ENCODE measurements at places on chromosomes 12 and 14.

DNA sequence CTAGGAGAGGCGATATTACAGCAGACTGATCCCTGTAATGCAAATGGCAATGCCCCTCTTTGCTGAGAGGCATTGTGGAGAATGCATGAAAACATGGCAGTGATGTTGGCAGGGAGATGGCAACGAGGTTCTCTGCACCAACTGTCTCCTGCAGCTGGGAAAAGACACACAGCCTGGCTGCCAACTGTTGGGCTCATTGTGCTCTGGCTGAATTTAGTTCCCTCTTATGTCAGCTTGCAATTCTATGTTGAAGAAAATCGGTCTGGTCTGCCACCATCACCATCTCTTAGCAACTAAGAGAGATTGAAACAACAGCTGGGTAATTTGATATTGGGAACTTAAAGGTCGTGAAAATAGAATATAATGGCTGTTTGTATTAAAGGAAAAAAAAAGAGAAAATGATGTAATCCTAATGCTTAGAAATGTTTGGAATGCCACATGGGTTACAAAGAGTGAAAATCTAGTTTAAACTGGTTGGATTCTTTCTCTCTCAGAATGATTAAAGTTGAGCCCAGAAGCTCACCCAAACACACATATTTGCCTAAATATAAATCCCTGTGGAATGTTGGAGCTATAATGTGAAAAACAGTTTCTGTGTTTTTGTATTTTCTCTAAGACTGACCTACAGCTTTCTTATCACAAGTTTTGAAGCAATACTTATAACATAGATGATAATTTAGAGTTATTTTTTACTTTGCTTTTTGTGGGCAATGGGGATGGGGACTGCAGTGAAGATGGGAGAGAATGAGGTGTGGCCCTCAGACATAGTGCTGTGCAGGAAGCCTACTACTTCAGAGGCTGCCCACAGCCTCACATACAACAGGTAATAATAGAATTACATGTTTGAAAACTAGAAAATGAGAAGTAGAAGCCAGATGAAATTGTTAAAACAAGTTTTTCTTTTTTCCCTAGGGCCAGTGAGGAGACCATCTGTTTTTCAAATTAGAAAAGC is 143.7 kb downstream of the AKAP6 start:
- peak; percentile 37 for DNase-seq

GRCh38 chr12:61384511-61384910 is 875.7 kb upstream of the USP15 start:
- DNase-seq = no peak

GRCh38 chr12:58703866-58704265 is 216.4 kb downstream of the LRIG3 start:
- DNase-seq = no peak

DNA sequence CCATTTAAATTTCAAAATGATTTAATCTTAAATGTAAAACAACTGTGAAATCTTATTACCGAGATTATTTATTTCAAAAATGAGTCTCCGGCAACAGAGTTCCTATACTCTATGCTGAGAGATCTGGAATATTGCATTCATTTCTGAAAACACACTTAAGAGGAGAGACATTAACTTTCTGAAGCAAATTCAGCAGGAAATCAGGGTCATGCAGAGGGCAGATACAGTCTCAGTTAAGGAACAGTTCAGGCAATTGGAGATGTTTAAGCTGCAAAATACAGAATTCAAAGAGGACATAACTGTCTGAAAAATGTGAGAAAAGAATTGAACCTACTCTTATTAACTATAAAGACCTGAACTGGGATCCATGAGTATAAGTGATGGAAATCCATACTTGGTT is 320.7 kb downstream of the PAWR start:
- no peak for DNase-seq

DNA sequence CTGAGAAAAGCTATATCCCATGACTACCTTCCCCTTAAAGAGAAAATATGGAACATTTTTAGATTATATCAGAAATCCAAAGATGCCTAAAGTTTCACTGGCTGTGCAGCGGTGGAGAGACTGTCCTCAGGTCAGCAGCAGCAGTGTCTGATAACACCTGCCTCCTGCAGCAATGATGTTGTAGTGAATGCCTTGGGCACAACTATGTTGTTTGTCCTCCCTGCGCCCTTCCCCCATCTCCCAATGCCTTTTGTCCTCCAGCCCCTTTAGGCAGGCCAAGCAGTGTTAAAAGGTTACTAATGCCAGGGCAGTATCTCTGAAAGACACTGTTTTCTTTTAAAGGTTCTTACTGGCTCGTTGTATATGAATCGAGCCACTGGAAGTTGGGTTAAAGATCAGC is 13.2 kb downstream of the RTRAF start:
- DNase-seq = no peak

DNA sequence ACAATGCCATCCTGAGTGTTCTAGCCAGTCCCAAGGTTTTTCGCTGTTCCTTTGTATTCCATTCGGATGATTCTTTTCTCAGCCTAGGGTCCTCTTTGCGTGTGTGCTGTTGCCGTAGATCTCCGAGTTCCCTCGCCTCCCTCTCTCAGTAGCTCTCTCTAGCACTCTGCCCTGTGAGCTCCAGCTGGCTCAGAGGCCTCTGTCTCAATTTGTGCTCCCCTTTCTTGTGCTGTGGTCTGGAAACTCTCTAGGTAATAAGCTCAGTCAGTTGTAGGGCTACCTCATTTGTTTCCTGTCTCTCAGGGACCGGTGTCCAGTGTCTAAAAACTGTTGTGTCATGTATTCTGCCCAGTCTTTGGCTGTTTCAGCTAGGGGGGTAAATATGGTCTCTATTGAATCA is 179.3 kb downstream of the PCNX1 start:
- no peak for DNase-seq

- DNase-seq = no peak
These were observed 87.8 kb upstream of the BTG1 start for GRCh38 chr12:92233346-92234015.

DNA sequence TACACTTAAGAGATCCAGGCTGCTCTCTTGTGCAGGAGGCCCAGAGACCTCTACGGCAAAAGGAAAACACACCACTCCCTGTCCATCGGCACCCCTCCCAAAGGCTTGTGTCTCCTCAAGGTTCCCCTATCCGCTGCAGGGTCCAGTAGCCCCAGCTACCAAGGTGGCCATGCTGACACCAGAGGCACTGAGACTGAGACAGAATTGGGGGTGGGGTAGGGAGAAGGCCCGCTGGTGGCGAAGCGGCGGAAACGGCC is 590 bp downstream of the DDIT3 start:
- no peak for DNase-seq

DNA sequence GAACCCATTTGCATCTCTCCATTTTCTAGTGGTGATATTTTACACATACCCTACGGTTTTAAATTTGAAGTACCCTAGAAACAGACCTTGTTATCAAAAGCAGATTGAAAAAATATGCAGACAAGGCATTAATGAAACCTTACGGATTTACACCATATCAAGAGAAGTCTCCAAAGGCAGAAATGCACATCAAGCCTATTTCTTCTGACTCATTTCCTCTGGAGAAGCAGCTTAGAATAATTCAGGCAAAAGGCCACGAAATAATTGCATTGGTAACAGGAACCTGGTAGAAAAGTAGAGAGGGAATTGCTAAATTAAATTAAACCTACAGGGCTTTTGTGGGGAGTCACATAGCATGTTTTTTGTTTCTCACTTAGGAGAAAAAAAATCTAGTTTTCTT is 34.7 kb downstream of the KICS2 start:
- no peak for DNase-seq

GRCh38 chr12:69404851-69405565 is 45.5 kb downstream of the YEATS4 start:
- DNase-seq = no peak
